ENCODE measurements at places on chromosomes 1 and 21.

DNA sequence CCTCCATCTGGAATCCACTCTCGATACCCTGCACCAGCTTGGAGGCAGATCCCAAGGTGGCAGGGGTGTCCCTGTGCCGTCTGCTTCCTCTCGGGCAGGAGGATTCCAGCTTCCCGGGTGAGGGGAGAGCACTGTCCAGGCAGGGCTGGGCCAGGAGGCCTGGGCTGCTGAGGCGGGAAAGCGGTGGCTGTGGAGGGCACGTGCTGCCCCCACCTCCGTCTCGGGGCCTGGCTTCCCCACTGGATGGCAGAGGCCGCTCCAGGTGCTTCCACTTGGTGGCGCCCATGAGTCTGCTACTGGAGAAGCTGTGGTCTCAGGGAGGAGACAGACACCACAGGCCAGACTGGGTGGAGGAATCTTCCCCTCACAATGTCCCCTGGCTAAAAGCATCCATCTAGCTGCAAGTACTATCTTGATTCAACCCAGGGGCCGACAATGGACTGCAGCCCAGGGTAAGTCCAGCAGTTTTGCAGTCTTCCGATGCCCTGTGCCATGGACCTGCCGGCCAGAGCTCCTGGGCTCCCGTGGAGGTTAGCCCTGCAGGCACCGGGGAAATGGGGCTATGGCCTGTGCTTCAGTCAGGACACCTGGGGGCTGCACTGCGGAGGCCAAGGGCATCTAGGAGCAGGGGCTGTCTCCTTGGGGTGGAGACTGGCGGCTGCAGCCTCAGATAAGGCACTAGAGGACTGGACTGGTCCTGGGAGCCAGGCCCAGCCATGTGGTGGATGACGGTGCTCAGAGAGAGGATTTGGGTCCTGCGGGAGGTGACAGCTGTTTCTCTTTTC, 41.3 kb upstream of the EIF4G3 start:
- no peak for DNase-seq

GRCh38 chr1:202193614-202194327, at the start of gene LGR6:
Gene LGR6, plus strand, starts transcription at chr1:202193799. Its CDS starts 191 bp downstream, at chr1:202193990.
- no peak for DNase-seq

GRCh38 chr1:219463636-219464035, 149.3 kb downstream of the ZC3H11B start:
- no peak for DNase-seq

GRCh38 chr1:202361701-202362100, 13.2 kb downstream of the PPP1R12B start:
- no peak for DNase-seq

GRCh38 chr1:221884821-221885220, 142.9 kb upstream of the DUSP10 start:
- no peak for DNase-seq

DNA sequence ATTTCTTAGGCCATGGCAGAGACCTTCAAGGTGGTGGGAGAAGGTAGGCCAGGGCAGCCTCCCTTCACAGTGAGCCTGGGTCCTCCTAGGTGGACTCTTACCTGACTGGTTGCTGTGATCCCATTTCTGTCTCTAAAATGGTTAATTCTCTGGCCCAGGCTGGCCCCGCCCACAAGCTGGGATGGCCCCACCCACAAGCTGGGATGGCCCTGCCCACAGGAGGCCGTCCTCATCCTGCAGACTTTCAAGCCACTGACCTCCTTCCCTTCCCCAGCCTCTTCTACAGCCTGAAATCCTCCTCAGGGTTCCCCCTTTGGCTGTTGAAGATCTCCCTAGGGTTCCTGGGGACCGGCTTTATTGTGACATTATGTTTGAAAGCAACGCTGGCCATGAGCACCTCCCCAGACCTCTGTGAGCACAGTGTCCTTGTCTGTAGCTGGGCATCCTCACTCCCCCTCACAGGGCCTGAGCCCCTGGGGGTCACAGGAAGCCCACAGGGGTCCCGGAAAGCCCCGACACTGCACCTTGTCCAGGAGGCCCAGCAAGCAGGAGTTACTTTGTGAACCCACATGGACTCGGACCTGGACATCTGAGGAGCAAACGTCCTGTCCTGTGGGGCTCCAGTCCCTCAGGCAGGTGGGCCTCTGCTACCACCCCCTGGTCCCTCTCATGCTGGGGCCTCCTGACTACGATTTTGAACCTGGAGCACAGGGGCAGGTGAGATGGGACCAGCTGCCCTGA, 621.7 kb downstream of the MATN1 start:
- DNase-seq = no peak

GRCh38 chr21:39531064-39531463, 79.3 kb downstream of the SH3BGR start:
- no peak for DNase-seq

DNA sequence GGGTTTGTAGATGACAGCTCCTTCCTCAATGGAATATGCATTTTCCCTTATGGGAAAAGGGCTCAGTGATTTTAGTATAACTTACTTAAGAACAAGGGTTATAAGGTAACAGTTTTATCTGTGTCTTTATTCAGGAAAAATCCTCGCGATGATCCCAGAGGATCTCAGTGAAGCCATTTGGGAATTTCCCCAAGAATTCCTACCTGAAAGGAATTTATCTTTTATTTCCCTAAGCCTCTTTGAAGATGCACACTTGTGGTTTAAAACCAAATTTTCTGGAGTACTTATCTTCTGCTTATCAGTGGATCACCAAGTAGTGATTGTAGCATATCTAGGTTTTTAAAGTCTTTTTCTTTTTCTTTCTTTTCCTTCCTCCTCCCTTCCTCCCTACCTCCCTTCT, 58.8 kb downstream of the AK4 start:
- DNase-seq = no peak

DNA sequence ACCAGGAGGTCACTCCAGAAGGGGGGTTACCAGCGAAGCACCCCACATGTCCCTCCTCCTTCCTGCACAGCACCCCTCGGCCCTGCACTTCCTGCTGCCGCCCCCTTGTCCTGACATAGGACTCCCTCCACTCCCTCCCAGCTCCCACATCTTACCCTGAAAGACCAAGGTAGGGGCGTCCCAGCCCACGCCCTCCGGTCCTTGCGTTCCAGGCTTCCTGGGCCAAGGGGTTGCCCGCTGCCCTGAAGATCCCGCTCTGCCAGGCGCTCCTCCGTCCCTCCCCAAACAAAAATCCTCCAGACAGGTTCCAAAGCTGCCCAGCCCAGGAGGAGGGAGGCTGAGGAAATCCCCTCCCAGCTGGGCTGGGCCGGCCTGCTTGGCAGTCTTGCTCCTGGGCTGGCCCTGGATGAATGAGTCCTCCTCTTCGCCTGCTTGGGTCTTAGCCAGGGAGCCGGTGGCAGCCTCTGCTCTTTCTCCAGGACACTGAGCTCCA, at the start of gene RHBDL2:
TSS of gene RHBDL2 (minus strand) at position 304 of the 493 bp plus-strand sequence. CDS start 22,618 bp downstream, outside the sequence.
- DNase-seq = no peak

DNA sequence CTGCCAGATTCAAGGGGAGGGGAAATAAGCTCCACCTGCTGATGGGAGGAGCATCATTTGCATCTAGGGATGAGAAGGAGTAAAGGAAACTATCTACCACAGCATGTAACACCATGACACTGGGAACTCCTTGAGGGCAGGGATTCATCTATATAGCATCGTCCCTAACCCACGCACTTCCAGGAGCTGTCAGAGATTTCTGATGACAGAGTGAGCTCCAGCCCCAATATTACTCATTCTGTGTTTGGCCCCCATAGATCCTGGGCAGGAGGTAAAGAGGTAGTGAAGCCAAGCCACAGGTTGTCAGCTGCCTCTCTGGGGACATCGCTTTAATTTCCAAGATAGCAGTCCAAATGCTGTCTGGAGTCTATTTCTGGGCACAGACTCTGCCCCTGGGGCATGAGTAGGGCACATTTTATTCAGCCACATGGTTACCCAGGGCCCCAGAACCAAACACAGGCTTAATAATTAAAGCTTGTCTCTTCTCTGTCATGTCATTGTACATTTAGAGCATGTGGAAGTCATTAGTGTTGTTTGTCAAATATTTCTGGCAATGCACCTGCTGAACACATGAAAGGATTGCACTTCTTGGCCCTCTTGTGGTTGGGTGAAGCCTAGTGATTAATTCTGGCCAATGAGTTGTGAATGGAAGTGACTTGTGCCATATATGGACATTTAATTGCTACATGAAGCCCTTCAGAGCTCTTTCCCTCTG, 105.9 kb upstream of the POU3F1 start:
- no peak for DNase-seq

- no peak for DNase-seq
Observed at GRCh38 chr21:46087641-46088040, 10.3 kb upstream of the COL6A2 start.

DNA sequence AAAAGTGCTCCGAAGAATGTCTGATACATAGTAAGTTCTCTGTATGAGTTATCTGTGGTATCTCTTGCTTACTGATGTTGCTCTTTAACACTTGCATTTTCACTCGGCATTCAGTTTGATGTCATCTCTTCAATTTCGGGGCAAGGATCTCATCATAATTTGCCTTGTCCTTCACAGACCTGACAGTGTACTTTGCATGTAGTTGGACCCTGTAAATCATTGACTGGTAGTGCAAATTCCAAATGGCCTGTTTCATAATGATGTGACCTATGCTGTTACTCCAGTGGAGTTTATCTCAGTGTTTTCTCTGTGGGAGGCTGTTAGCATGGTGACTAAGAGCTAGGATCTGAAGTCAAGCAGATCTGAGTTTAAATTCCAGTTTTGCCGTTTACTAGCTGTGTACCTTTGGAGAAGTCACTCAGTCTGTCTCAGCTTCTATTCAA, 34.2 kb upstream of the ABCD3 start:
- DNase-seq = peak; percentile 15

DNA sequence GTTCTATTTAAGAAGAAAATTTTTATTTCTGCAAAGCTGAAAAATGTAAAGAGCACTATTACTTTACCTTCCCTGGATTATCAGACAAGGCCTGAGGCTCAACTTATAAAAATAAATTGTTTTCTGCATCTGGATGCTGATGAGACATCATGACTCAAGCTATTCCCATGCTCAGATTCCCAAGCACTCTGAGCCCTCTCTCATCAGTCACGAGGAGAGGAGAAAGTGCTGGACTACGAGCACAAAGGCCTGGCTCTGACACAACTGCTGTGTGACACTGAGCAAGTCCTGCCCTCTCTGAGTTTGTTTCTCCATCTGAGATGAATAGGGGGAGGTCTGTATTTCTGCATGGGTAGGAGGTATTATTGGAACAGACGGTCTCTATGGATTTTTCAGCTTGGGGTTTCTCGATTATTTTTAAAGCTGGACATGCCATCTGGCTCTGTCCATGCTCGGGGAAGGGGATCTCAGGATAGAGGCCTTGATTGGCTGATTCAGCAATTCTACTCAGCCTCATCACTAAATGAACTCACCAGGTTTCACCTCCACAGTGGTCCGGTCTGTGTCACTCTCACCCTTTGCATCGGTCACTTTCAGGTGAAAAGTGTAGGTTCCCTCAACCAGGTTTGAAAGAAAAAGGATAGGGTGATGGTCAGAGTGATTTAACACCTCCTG, 107.7 kb downstream of the KIAA0319L start:
- DNase-seq = peak; percentile 95

DNA sequence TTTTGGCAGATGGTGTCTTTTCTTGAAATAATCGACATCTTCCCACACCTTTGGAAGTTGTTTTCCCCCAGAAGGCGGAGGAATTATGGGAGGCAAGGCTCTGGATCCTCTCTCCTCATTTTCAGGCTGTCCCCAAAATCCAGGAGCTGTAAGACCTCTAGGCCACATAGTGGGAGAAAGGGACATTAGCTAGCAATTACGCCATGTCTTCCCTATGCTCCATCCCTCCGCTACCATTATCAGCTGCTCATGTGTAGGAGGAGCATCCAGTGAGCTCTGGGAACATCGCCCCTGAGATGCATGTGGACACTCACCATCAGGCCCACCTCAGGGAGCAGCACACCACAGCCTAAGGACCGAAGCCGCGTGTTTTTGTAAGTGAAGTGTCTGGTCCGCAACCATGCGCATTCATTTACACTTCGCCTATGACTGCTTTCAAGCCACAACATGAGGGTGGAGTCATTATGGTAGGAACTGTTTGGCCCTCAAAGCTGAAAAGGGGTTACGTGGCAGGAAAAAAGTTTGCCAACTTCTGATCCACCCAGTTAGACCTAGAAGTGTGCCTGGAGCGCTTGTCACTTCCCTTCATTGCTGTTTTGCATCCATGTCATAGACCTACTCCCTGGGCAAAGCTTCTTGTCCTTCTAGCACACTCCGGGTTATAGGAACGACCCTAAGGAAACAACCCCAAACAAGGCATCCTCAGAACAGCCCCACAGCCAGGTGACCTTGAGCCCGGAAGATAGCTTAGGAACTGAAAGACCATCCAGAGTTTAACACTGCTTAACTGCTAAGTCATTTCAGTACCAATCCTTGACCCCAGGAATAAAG, 85.5 kb downstream of the C1orf94 start:
- DNase-seq = no peak

GRCh38 chr1:210315529-210315928, 13.2 kb upstream of the HHAT start:
- no peak for DNase-seq

DNA sequence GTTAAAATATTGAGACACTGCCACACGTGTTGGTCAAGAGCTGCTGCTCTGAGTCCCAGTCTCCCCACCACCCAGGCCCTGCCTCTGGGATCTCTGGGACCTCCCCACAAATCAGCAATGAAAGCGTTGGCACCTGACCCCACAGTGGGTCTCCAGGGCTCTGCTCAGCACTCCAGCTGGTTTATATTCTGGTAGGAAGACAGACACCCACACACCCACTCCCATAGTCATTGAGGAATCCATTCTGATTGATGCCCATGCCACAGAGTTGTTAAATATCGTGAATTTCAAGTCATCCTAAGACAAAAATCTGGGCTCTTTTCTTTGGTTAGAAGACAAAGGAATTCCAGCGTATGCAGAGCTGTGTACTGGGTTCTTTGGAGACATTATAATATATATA, 91.6 kb downstream of the KIF26B start:
- no peak for DNase-seq

- no peak for DNase-seq
Observed at GRCh38 chr1:162732566-162733335, 57.8 kb upstream of the HSD17B7 start.

- DNase-seq = no peak
Observed at GRCh38 chr1:199172171-199173124, 533.6 kb downstream of the PTPRC start.

DNA sequence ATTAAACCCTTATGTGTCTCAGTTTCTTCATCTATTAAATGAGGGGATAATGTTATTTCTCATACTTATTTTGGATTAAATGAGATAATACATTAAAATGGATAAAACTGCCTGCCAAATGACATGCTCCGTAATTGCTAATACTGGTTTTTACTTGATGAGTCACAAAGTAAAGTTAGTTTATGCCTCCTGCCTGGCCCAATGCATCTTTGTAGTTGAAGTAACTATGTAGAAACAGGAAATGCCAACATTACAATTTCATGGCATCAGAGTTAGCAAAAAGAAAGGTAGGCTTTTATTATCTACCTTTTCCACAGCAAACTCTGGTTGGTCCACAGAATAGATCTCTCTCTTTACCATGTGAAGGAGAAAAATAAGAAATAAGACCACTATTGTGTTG, 214.5 kb downstream of the TBX15 start:
- no peak for DNase-seq

GRCh38 chr1:156726549-156727226, 1.6 kb upstream of the METTL25B start:
- DNase-seq = no peak

DNA sequence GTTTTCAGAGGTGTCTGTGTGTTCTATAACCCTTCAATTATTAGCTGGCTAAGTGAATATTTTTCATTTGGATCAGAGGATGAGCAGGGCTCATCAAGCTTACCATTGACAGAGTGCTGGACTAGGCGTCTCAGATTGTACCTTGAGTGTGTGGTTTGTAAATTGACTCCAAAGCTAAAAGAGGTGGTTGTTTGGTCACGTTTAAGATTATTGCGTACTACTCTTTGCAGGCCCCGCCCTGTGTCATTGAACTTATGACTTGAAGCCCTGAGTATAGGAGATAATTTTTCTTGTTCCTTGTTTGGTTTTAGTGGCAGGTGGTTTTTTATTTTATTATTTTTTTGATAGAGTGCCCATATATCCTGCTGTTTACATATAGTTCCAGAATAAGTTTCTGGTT, 17.7 kb downstream of the MRPS6 start:
- DNase-seq = no peak
